ENCODE measurements at places on chromosomes 7 and 10.

DNA sequence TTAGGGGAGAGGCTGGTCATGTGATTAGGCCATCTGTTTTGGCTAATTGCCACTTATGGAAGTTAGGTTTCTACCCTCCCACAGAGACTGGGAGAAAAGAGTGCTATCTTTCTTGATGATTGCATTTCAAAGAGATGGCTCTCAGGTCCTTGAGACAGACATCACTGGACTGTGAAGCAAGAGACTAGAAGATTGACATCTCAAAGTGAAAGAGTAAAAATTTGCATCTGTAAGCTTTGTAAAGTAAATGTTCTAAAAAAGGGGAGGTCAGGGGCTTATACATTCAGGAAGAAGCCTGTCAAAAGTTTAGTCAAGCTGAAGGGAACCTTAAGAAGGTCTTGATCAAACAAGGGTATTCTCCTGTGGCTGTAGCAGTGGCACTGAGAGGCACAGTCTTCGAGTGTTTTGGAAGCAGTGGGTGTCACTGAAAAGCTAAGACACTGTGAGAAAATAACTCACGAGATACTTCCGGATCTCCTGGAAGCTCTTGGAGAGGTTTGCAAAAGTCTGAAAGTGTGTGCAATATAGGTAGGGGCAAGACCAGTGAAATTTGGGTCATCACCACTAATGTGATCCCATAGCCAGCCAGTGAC lies 342.1 kb downstream of the PHF14 start:
- DNase-seq, result no peak

DNA sequence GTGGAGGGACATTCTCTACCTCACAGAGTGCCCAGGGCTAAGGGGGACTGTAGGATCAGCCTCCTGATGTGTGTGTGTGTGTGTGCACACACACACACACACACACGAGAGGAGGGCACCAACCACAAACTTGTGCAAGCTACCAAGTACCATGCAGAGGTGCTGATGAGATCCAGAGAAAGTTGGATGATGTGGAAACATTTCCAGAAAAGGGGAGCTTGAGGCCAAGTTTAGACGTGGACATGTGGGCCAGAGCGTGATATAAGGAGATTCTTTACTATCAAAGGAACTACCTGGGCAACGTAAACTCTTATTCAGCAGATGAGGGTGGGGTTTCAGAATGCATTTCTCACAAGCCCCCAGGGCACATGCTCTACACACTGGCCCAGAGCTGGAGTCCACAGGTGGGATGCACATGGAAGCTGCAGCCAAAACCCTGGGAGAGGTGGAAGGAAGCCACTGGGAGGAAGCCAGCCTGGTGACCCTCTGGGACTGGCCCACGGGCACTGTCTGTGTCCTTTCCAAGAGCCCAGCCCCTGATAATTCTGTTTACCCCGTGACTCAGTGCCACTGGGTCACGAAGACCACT lies 53.5 kb downstream of the DLG5 start:
- no peak for DNase-seq

GRCh38 chr7:99109108-99110051 lies 34.5 kb downstream of the SMURF1 start:
- no peak for DNase-seq

GRCh38 chr10:125411724-125412123 lies 251.4 kb upstream of the CTBP2 start:
- no peak for DNase-seq

GRCh38 chr10:70838270-70838805 lies 22.6 kb downstream of the SGPL1 start:
- DNase-seq, result no peak

DNA sequence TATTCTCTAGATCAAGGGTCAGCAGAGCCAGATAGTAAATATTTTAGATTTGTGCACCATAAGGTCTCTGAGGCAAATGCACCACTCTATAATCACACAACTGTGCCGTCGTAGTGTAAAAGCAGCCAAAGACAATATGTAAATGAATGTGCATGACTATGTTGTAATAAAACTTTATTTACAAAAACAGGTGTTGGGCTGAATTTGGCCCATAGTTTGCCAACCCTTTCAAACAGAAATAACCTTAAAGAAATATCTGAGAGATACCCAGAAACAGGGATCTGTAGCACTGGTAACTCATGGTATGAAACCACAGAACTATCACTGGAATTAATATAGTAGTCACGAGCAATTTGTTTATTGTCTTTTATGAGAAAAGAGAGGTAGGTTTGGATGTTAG lies 86.0 kb downstream of the ARID5B start:
- no peak for DNase-seq

- no peak for DNase-seq
These were observed 379.0 kb upstream of the FZD8 start for GRCh38 chr10:36021096-36021495.

GRCh38 chr7:72403458-72404076 lies 8.6 kb downstream of the CALN1 start:
- DNase-seq, result no peak

- no peak for DNase-seq
These were observed 27.7 kb downstream of the ANKRD26 start for GRCh38 chr10:27072436-27073114.

- DNase-seq, result no peak
These were observed 83.5 kb downstream of the GNAT3 start for GRCh38 chr7:80428161-80429054.

GRCh38 chr10:93565446-93565845 lies 1.0 kb upstream of the FFAR4 start:
- DNase-seq, result no peak

DNA sequence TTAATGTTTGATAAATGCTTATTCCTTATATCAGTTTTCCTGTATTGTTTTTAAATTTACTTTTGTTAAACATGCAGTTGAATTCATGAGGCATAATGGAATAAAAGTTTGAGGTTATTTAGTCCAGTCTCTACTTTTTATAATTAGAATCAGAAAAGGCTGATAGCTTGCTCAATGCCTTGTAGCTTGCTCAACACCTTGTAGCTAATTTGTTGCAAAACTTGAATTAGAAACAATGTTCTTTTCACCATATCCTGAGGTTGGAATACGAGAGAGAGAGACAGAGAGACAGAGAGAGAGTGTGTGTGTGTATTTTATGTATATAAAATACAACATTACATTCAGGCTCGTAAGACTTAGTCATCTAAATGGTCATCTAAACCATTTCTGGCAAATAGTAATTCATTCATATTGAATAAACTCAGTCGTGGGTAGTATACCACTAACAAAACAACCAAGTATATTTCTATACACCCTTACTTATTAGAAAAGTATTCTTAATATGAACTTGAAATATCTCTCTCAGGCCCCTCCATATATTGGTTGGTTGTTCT lies 243.5 kb downstream of the ADK start:
- no peak for DNase-seq

- DNase-seq, result no peak
These were observed 1.4 kb downstream of the CDK5 start for GRCh38 chr7:151056283-151056665.

DNA sequence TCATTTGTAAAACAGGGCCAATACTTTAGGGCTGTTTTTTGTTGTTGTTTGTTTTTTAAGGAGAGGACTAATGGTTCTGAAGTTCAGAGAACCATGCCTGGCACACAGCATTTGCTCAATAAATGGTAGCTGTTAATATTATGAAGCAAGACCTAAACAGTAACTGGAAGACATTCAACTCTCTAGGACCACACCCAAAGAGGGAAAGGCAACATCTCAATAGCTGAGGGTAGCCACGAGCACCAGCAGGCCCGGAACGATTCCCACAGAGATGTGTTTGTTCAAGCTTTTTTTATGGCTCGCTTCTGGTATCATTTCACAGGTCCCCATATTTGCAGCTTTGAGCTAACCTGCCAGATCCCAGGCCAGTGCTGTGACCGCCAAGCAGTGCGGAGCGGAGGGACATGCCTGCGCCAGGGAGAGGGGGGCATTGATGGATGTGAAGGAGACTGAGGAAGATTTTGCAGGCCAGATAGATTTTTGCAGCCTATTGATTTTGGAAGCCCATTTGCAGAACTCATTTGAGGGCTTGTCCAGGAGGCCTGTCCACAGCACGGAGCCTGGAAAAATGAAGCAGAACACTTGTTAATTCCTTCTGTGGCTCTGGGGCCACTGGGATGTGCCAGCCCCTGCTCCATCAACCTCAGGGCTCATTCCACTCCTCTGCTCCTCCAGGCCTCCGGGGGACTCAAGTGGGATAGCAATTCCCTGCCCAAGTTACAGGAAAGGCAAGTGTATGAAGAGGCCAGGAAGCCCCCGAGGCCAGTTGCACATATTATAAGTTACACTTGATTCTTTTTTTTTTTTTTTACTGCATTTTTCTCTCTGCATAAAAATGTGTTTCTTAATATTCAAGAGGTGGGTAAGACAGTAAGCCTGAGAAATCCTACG lies 57.3 kb upstream of the FGFR2 start:
- no peak for DNase-seq

DNA sequence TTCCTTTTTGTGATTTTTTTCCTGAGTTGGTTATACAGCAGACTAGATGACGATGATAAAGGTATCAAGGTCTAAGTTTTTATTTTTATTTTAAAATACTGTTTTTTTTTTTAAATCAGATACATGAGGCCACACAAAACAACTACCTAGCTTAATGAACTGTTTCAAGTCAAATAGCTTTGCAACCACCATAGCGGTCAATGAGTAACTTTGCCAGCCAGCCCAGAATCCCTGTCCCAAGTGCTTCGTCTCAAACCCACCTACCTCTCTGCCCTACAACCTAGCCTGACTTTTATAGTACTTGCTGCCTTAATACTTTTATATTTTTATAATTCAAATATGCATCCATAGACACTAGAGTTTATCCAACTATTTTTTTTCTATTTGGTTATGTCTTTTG lies 676.5 kb downstream of the NRG3 start:
- DNase-seq, result no peak

- DNase-seq, result no peak
These were observed 14.4 kb downstream of the MARCHF5 start for GRCh38 chr10:92305133-92306072.

DNA sequence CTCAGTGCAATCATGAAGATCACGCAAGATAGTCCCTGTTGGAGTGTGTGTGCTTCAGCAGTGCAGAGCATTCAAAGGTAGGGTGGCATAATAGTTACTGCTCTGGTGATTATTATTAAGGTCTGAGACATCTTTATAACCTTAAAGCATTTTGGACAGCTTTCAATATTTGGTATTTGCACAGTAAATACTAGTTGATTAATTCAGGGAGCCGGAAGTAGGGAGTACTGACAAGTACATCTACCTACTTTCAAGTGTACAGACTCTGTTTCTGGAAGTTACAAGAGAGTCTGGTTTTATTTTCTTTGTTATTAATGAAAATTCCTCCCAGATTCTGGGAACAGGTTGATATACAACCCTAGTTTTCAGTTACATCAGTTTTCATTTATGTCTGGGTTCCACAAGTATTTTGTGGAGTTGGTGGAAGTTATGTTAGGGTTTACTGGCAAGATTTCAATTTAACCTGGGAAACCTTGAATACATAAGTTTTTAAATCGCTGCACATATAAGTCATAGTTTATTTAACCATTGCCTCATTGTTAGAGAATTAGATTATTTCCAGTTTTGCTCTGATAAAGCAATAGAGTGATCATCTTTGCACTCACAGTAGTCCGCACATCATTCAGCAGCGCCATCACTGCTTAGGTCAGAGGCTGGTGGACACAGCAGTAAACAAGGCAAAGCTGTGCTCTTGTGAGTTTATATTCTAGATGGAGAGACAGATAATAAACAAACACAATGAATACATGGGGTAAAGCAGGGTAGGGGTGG lies 366.6 kb downstream of the REEP3 start:
- no peak for DNase-seq

DNA sequence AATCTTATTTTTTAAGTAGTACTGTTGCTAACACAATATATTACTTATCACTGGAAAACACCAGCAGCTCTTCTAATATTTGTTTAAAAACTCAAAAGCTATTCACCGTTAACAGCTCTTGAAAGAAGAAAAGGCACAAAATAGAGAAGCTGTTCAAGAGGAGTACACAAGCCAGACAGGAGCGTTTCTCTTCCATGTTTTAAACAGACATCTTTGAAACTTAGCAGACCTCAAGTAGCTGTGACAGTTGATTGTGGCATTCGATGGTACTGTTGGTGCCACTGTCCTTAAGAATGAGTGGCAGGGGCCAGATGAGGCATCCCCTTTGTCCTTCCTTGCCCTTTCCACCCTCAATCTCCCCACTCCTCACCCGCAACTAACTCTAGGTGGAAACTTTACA lies 81.6 kb upstream of the PRR15 start:
- DNase-seq, result no peak
